ENCODE measurements at places on chromosomes 7 and 10. TPM values are rescaled to one million over a fixed set of nuclear protein-coding genes. Genes with fewer than 3 reads are reported as not detected.

GRCh38 chr10:52390388-52390787, 76.3 kb downstream of the DKK1 start:
- no peaks in the 10 kb centered on the region for H3K4me1 ChIP-seq
- no peak for DNase-seq
- no peaks in the 10 kb centered on the region for H3K27me3 ChIP-seq
- H3K27ac ChIP-seq: no peak overlapping the region

DNA sequence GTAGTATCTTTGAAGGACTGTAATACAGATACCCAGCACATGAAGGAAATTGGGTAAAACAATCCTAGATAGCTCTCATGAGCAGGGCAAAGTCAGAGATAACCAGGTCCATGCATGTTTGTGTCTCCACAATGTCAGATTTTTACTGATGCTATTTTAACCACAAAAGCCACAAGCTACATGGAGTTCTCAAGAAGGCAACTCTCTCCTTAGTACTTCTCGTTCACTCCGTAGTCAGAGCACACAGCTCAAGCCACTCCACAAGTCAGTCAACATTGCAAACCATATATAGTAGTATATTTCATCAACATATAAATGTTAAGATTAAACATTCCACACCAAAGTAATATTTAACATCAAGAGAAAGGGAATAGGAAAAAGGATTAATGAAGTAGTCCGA, 98.0 kb upstream of the PIK3CG start:
- peak overlapping the region; percentile 65 for H3K27ac ChIP-seq
- H3K4me1 ChIP-seq: peaks cover 45% of the 10 kb centered on the region
- H3K36me3 ChIP-seq: peaks cover 2% of the 10 kb centered on the region

DNA sequence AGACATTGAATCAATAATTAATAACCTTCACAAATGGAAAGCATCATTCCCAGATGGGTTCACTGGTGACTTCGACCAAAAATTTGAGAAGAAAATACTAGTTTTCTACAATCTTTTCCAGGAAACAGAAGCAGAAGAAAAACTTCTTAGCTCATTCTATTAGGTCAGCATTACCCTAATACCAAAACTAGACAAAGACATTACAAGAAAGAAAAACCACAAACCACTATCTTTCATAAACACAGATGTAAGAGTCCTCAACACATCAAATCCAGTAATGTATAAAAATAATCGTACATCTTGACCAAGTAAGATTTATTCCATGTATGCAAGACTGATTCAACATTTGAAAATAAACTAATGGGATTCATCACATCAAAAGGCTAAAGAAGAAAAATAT, 64.0 kb upstream of the CDK1 start:
- peak overlapping the region; percentile 7 for H3K27ac ChIP-seq
- peak overlapping the region; percentile 4 for H3K4me3 ChIP-seq
- H3K36me3 ChIP-seq: peaks cover 2% of the 10 kb centered on the region
- DNase-seq: no peak
- no peaks in the 10 kb centered on the region for H3K27me3 ChIP-seq

CYP26C1 gene
- total RNA-seq: not detected

DNA sequence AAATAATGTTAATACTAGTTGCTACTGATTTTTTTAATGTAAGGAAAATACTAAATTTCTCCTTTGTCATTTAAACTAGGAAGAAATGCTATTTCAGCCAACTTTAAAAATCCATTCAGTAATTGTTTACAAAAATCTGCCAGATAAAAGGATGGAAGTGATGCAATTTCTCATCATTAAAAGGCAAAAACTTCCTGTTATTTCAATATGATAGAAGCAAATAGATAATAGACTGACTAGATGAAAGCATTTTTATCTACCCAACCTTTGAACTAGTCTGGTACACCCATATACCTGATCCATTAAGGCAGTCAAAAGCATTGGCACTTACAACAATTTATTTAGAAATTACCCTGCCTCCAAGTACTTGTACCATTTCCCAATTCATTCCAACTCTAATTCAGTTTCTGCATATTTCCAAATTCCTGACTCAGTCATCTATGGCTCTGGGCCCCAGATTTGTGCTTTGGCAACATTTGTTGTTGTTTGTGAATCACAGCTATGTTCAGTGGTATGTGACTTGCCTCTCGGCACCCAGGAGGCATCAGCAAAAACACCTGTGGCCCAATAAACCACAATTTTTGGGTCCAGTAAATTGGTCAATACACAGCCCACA, 482.6 kb upstream of the SEMA3A start:
- H3K4me3 ChIP-seq: no peak overlapping the region
- no peaks in the 10 kb centered on the region for H3K27me3 ChIP-seq
- no peaks in the 10 kb centered on the region for H3K36me3 ChIP-seq
- H3K27ac ChIP-seq: no peak overlapping the region
- no peak for DNase-seq

DNA sequence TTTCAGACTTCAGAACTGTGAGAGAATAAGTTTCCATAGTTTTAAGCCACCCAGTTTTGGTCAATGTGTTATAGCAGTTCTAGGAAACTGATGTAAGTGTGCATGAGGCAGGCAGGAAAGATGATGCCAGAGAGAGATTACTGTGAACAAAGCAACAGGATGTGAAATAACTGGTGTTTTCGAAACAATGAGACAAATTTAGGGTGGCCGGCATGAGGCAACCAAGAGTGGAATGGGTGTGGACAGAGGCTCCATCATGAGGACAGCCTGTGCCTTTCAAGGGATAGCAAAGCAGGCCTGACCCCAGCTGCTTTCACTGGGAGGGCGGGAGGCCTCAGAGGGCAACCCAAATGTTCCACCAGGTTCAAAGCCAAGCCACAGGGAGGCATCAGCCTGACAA, 67.3 kb upstream of the UCN3 start:
- H3K4me3 ChIP-seq: peak overlapping the region; percentile 57
- peak; percentile 69 for DNase-seq
- H3K4me1 ChIP-seq: peaks cover 56% of the 10 kb centered on the region
- no peaks in the 10 kb centered on the region for H3K27me3 ChIP-seq
- H3K27ac ChIP-seq: peak overlapping the region; percentile 95

GRCh38 chr7:141697211-141697871, 4.6 kb downstream of the DENND11 start:
- H3K27ac ChIP-seq: no peak overlapping the region
- H3K27me3 ChIP-seq: no peaks in the 10 kb centered on the region
- peaks cover 3% of the 10 kb centered on the region for H3K36me3 ChIP-seq

SKIDA1 gene
- 0.21 TPM for total RNA-seq

CYP3A7 gene
- total RNA-seq: not detected
